SW480 (cell line): ENCODE measurements at places on chromosomes 1 and 21.

GRCh38 chr21:42009018-42009830, 936 bp downstream of the ZBTB21 start:
- peak; percentile 61 for DNase-seq

GRCh38 chr1:210072129-210072528, 134.1 kb downstream of the SYT14 start:
- no peak for DNase-seq

GRCh38 chr1:157110003-157110402, 10.4 kb upstream of the ETV3L start:
- no peak for DNase-seq

DNA sequence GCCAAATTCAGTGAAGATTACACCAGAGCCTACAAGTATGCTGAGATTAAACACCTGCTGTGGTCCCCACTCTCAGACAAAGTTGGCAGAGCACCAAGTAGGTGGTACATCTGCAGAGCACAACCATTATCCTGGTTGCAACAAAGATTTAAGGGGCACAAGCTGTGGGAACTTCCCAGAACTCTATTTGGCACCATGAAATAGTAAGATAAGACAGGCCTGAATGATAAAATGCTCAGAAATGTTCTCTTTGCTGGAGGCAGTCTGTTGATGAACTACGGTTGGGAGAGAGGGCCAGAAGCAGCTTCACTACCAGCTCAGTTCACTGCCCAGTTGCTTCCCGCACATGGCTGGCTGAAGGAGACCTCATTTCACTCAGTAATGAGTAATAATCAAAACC, 19.9 kb downstream of the RPL5 start:
- no peak for DNase-seq

DNA sequence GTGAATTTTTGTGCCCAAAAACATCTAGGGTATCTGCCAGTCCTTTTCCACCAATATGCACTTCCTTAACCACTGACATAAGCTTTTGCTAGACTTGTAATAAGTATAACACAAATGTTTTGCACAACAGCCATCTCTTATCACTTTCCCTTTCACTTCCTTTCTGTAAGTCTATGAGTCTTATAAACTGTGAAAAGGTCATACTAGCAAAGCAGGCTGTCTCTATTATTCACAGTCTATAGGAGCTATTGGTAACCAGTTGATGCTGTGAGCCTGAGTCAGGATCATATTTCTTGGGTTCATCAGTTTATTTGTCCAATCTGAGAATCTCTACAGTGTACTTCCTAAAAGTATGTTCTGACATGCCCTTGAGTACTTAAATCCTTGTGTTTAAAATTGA, 172.6 kb downstream of the CHRM3 start:
- DNase-seq, result no peak

- DNase-seq, result no peak
Measured at GRCh38 chr1:59412718-59413326, 115.9 kb downstream of the FGGY start.

DNA sequence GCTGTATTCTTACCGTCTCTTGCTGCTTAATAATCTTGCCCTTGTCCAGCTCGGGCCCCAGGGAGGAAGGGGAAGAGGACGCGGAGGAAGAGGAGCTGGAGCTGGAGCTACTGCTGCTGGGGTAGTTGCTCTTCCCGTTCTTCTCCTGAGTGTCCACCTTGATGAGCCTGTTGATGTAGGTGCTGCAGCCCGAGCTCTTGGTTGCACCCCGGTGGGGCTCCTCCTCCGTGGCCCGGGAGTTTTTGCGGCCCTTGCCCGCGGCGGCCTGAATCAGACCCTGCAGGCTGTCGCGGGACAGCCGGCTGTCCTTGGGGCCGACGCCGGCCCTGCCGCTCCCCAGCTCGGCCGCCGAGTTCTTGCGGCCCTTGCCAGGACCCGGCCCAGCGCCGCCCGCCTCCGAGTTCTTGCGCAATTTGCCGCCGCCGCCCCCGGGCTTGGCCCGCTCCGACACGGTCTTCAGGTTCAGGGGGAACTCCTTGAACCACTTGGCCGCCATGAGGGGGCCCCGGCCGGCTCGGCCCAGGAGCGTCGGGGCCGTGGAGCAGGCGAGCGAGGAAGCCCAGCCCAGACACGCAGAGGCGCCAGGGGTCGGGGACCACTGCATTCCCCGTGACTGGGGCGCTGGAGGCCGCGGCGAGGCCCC, 475 bp upstream of the TDRD10 start:
- no peak for DNase-seq

DNA sequence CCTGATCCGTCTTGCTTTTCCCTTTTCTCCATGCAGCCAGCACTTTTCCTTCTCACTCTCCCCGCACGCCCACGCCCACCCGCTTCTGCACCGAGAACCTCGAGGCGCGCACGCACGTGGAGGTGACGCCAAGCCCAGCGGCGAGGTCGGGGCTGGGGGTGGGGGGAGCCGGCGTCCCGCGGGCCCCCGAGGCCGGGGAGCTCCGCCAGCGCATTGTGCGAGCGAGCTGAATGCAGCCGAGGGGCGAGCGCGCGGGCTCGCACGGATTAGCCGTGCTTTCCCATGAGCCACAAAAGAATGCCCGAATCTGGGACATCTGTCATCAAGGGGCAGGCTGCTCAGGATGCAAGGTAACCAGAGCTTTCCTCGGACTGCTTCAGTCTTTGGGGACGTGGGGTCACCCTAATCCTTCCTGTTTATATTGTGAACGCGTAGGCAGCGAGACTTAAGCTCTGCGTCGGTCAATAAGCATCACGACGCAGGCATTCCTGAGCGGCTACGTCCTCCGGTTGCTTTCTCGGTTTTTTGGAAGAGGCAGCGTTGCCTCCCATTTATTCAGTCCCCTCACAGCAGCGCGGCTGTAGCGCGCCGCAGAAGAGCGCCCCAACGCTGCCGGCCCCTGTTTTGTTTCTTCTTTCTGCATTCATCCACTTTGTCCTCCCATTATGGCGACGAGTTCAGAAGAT, 67.3 kb upstream of the AKT3 start:
- DNase-seq, result no peak

- no peak for DNase-seq
Measured at GRCh38 chr1:235160383-235160956, 580 bp downstream of the RBM34 start.

- no peak for DNase-seq
Measured at GRCh38 chr1:24928689-24929397, 1.2 kb downstream of the RUNX3 start.

DNA sequence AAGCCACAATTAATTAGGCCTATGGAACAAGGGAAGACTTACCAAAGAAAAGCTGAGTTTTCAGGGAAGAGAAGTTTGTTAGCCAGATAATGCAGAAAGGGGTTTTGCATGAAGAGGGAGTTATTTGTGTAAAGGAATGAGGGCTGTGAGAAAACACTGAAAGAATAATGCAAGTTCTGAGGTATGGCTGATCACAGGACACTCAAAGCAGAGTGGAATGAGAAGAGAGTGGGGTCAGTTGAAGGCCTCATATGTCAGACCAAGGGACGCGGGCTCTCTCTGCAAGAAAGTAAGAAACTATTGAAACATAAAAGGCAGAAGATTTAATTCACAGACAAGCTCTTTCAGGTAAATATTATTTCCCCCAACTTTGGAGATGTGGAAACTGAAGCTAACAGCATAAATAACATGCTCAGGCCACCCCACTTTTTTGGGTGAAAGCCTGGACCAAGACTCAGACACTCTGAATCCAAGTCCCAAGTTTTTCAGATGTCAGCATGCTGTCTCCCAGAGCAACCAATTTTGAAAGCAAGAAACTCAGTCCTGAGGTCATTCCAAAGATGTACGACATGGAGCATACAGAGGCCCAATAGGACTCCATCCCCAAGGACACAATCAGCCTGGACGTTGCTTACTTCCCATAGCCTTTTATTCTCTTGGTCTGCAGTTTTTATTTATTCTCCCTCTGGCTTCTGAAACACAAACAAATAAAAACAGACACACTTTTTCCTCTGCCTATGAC, 47.3 kb upstream of the FGGY start:
- DNase-seq, result no peak

DNA sequence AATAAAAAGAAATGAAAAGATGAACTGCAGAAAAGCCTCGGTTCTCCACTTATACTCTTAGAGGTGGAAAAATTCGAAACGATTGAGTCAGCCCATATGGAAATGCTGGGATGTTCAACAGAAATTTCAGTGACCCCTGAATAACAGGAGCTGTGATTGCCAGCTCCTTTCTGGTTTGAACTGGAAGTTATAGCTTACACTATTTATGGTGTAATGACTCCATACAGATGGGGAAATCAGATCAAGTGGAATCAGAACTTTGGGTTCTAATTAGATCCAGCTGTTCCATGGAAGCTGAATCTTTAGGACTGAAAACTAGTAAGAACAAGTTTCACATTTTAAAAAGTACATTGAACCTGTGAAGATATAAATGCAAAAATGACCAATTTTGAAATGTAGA, 569.3 kb upstream of the ZRANB2 start:
- no peak for DNase-seq

GRCh38 chr1:208048904-208049303, 138.0 kb upstream of the CD34 start:
- no peak for DNase-seq

DNA sequence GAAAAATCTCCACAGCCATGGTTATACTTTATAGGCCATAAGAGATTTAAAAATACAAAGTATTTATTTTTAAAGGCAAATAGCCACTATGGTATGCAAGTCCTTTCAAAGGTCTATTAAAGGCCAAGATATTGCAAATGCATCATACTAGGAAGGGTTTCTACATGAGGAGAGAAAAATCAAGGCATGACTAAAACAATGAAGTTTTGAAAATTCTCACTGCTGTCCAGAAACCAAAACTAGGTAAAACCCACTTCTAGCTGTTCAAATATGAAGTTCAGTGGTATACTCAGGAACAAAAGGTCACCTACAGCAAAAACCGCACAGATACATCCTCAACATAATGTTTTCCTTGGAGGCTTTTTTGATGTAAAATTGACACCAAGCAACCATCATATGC, 75.0 kb downstream of the EPS15 start:
- DNase-seq, result no peak

DNA sequence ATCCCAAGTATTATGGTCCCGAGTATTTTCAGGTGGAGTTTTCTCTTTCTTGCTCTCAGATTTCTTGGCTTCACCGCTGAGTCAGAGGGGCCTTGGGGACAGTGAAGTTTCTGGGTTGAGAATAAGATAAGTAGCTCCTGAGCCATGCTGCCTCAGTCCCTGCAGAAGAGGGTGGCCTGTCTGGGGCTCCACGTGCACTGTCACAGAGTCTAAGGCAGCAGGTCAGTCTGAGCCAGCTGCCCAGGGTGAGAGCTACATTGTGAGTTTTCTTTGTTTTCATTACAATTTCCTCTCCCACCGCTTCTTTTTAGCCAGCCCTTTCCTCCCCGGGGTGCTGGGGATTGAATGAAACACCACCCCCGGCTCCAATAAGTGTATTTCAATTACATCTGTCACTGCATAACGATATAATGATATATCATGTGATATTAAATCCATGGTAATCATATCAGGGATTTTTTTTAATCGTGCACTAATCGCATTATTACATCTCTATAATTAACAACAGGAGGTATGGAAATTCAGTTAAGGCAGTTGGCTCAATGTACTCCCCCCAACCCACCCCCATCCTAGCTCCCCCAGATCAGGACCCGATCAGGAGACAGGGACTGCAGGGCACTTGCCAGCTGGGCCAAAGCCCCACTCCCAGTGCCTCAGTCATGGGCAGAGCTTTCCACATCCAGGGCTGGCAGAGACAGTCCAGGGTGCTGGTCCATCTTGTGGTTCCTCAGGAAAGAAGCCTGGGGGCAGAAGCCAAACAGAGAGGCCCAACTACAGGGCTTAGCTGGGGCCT, 43.7 kb downstream of the DMAP1 start:
- DNase-seq, result no peak

GRCh38 chr1:27522432-27523336, 32.7 kb upstream of the WASF2 start:
- no peak for DNase-seq

- DNase-seq, result no peak
Measured at GRCh38 chr1:170758992-170759391, 95.1 kb downstream of the PRRX1 start.

GRCh38 chr1:180507795-180508724, 5.7 kb upstream of the ACBD6 start:
- peak; percentile 14 for DNase-seq

- no peak for DNase-seq
Measured at GRCh38 chr1:59927213-59927612, 640 bp upstream of the CYP2J2 start.

GRCh38 chr1:114369930-114370329, 141.1 kb downstream of the TRIM33 start:
- DNase-seq, result no peak

DNA sequence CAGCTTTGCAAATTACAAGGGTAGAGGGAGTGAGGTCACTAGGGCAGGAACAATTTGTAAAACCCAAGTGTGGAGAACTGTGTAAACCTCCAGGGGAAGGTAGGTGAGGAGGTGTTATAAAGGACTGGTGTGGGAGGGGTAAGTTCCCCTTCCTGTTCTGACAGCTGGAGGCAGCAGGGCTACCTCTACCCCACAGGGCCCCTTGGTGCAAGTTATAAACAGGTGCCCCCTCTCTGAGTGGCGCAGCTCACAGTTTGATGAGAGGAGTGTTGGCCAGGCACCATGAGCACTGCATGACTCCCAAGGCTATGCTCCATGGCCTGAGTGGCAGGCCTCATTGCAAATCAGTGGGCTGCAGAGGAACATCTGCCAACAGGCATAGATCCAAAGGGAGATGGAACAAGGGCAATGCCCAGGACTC, 41.0 kb downstream of the MFSD2A start:
- DNase-seq, result no peak

GRCh38 chr1:17523321-17524041, 16.0 kb upstream of the ARHGEF10L start:
- DNase-seq, result no peak

DNA sequence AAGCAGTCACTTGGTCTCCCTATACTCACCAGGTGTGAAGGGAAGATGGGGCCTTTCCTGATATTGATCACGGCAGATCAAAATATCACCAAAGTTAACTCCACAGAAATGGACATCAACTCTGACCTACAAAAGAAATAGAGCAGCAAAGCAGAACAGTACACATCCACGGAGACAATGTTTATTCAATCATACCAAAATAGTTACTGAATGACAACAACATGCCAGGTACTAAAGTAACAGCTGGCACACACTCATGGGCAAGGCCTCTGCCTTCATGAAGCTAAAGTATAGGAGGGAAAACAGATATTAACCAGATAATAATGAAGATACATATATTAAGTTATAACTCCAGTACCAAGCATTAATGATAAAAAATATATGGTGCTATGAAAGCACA, 59.2 kb upstream of the RASAL2 start:
- no peak for DNase-seq

DNA sequence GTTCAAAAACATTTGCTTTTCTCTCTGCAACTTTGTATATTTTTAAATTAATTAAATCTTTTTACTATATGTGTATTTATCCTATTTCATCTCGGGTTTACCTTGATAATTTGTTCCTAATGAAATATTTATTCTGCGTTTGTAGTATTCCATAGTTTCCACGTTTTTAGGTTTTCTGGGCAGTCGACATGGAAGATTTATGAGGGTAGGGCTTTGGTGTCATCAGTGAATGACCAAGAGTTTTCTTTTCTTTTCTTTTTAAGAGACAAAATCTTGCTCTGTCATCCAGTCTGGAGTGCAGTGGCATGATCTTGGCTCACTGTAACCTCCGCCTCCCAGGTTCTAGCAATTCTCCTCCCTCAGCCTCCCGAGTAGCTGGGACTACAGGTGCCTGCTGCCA, 17.2 kb upstream of the ZNF669 start:
- DNase-seq, result no peak

GRCh38 chr1:31063631-31064030, 1.9 kb downstream of the PUM1 start:
- DNase-seq, result no peak
